ENCODE measurements at places on chromosomes 2 and 18. TPM values are rescaled to one million over a fixed set of nuclear protein-coding genes. Genes with fewer than 3 reads are reported as not detected.

SETBP1 gene
- total RNA-seq = 69.3 TPM

COLEC11 gene
- total RNA-seq = not detected

AP1S3 gene
- 3.5 TPM for total RNA-seq

CXCR2 gene
- not detected for total RNA-seq

NCKAP5 gene
- 0.46 TPM for total RNA-seq

ANKRD30BL gene
- total RNA-seq = not detected

IL36B gene
- total RNA-seq = not detected

ABCA12 gene
- total RNA-seq = 0.13 TPM

GALM gene
- 2.9 TPM for total RNA-seq

UGT1A10 gene
- total RNA-seq = not detected

DSC3 gene
- 5.6 TPM for total RNA-seq

DLGAP1 gene
- 0.05 TPM for total RNA-seq

UGT1A8 gene
- not detected for total RNA-seq

MARCO gene
- total RNA-seq = not detected

TGOLN2 gene
- total RNA-seq = 94.8 TPM

RUFY4 gene
- not detected for total RNA-seq

STAT1 gene
- total RNA-seq = 74.0 TPM

SIX3 gene
- not detected for total RNA-seq

CFC1 gene
- not detected for total RNA-seq

OR6B2 gene
- total RNA-seq = not detected

RAB6D gene
- 0.10 TPM for total RNA-seq

PLEK gene
- total RNA-seq = not detected

CSRNP3 gene
- total RNA-seq = 1.9 TPM

GPR45 gene
- not detected for total RNA-seq

ACKR3 gene
- total RNA-seq = 40.5 TPM

Data from osteocyte (in vitro differentiated cells).